Hypothalamus (tissue), 51 donors: ENCODE measurements at places on chromosomes 3 and 15.

DNA sequence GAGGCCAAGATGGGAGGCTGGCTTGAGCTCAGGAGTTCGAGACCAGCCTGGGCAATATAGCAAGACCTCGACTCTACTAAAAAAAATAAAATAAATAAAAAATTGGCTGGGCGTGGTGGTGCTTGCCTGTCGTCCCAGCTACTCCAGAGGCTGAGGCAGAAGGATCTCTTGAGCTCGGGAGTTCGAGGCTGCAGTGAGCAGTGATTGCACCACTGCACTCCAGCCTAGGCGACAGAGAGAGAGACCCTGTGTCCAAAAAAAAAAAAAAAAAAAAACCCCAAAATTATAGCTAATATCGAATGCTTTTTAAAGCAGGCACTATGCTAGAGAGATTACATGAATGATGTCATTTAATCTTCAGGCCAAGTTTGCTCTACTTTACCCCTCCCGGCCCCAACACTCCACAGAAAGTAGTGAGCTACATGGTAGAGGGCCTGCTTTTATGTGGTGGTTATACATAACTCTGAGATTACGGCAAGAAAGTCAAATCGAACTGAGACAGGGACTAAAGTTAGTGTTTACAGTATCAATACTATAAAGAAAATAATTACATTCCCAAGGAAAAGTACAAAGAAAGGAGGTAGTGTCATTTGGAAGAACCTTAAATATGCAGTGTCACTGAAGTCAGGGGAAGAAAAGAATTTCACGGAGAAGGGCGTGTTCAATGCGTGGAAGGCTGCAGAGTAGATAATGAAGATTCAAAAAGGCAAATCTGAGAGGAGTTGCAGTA, 1.1 kb downstream of the ADPGK start:
- DNase-seq: no peak

DNA sequence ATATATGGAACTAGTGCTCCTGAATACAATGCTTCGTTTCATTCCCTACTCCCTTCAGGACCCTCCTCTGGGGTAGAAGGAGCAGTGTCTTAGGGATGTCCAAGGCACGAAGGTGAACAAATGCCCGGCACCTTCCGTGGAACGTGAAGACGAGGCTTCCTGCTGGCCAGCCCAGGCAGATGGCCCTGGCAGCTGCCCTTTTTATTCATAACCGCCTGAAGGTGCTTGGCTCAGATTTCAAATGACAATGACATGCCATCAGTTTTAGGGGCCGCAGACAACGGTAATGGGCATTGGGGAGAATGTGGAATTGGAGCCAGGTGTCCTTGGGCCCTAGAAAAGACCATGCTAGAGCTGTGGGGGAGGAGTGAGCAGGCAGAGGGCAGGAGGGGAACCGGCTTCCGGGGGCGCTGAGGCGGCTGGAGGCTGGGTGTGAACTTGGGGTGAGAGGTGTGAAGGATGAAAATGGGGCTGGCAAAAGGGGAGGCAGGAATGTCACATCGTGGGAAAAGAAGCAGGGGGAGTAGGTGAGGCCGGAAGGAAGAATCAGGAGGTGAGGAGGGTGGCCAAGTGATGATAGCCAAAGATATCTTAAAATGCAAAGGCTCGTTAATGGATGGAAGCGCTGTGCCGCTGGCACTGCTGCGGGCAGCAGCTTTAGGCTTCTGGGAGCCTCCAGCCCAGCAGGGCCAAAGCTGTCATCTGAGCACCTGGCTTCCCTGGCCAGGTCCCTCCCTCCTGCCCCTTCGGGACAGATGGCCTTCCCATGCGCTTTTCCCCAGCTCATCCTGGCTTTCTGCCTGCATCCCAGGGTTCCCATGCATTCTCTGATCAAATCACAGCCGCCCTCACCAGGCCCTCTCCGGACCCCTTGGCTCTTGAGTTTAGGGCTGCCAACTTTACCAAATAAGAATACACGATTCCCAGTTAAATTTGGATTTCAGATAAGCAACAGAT, 93.7 kb downstream of the TMEM266 start:
- DNase-seq: no peak

DNA sequence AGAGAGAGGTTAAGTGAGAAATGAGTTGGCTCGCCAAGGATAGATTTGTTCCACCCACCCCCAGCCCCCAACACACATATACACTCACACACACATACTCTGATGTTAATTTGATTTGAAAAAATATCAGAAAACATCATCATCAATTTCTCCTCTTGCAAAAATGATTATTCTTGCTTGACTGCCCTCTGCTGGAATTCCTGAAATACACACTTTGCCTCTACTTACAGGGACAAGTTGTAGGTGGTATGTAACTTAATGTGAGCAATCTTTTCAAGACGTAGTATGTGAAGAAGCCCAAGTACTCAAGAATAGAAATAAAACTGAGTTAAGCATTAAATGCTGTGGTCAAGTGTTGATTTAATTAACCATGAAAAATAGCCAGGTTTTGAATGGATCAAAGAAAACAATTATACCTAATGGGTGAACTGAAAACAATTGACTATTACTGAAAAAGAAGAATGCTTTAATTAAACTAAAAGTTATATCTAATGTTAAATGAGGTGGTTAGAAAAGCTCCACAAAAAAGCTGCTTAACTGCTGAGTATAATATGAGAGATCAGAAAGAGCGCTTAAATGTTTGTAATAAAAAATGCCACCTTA, 46.6 kb upstream of the MDFIC2 start:
- no peak for DNase-seq

DNA sequence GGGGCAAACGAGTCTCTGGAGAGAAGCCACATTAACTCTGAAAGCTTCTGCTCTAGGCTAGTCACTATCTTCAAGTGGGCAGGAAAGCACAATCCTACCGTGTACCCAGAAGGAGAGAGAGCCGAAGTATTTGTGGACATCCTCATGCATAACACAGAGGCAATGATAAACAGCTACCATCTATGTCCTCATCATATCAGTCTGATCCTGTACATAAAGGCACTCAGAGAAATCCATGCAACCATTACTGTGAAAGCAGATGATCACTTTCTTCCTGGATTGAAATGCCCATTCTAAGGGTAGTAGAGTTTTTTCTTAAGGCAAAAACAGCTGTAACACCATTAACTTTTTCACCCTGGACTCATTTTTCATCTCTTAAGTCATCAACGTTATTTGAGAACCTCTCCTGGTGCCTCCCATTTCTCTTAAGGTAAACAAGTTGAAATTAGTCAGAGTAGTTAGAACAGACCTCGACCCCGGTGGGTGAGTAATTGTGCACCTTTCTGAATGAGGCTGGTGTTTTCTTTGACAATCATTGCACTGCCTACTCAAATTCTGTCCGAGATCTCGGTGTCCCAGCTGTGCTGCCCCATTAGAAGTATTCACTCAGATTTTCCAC, 327.4 kb downstream of the SHQ1 start:
- DNase-seq: no peak

GRCh38 chr3:129021140-129021551, 20.0 kb downstream of the EFCC1 start:
- DNase-seq: no peak

- no peak for DNase-seq
Observed at GRCh38 chr15:69100821-69101220, 59.6 kb upstream of the GLCE start.

GRCh38 chr15:36218322-36218721, 361.1 kb upstream of the CDIN1 start:
- no peak for DNase-seq

DNA sequence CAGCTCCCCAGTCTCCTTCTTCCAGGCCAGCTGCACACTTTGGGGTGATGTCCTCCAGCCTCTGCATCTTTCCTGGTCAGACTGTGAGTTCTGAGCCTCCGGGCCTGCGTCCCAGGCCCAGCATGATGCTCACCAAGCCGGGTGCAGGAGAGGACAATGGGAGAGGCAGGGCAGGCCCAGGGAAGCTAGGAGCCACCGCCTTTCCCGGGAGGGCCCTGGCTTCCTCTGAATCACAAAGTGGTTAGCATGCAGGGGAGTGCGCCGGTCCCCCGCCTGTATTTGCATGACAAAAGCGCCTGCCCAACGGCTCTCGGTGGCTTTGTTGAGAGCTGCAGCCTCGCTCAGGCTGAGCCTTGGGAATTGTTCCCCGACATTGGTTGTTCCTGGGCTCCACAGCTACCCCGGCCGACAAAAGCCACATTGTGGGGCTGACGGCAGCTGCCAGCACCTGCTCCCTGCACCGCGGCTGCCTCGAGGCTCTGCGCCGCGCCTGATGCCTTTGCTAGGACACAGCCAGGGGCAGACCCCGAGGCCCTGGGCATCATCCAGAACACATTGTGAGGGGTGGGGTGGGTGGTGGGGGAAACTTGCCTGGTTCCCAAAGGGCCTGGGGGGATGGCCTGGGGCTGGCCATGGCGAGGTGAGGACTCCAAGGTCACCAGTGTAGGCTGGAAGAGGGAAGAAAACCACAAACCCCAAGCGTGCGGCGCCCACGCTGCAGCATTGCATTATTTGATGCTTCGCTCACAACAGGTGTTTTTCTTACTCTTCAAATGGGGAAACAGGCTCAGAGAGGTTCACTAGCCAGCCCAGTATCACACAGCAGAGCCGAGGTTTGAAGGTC, 20.0 kb upstream of the KLF13 start:
- DNase-seq: peak; percentile 59

DNA sequence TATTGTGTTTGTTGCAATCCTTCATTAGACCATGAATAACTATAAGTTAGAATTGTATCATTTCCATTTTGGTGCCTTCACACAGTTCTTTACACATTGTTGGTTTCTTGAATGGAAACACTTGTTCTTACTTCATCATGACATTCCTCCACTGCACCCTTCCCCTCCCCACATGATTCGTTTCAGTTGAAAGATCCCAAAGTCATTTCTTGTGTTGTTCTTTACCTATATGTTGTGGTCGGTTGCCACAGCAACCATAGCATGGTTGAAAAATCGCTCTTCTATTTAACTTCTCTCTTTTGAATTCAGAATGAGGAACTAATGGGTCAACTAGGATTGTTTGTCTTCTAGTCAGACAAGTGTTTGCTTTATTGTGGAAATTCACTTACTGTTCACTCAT, 103.3 kb downstream of the IL1RAP start:
- no peak for DNase-seq

DNA sequence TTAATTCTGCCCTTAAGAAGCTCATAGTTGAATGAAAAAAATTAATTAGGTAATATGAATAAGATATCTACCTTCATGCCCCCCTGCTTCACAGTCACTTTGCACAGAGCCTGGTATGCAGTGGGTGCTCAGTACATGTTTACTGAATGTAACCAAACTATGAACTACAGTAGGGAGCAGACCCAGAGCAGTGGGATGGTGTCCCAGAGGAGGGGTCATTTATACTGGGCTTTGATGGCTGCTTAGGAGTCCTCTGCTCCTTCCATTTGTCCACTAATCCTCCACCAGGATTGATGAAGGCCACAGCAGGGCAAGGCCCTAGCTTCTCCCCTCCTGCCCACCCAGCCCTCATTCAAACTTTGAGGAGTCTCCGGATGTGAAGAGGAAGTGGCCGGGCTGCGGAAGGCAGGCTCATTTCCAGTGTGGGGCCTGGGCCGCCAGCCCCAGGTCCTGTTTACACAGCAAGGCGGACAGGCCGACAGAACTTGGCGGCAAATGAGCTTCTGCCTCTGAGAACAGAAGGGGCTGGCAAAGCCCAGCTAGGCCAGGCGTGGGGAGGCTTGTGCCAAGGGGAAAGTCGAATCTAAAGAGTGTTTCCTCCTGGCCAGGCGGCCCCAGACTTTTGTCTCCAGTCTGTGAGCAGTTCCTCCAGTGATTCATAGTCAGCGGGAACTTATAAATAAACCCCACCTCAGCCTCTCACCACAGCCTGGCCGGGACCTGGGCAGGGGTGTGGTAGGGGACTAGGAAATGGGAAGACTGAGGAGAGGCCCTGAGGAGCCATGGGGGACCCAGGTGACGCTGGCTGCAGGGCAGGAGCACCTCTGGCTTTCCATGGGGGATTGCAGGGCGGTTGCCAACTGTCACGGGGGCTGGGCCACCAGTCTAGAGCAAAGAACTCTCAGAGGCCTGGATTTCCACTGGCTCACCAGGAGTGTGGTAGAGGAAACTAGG, 51.6 kb upstream of the LCTL start:
- DNase-seq: peak; percentile 72

- DNase-seq: no peak
Observed at GRCh38 chr3:122063908-122064307, 8.7 kb downstream of the CD86 start.

- no peak for DNase-seq
Observed at GRCh38 chr3:121995161-121996137, 26.6 kb downstream of the ILDR1 start.

- DNase-seq: no peak
Observed at GRCh38 chr15:42939841-42940240, 19.3 kb upstream of the TTBK2 start.

GRCh38 chr3:156723182-156723619, 48.8 kb downstream of the TIPARP start:
- no peak for DNase-seq

DNA sequence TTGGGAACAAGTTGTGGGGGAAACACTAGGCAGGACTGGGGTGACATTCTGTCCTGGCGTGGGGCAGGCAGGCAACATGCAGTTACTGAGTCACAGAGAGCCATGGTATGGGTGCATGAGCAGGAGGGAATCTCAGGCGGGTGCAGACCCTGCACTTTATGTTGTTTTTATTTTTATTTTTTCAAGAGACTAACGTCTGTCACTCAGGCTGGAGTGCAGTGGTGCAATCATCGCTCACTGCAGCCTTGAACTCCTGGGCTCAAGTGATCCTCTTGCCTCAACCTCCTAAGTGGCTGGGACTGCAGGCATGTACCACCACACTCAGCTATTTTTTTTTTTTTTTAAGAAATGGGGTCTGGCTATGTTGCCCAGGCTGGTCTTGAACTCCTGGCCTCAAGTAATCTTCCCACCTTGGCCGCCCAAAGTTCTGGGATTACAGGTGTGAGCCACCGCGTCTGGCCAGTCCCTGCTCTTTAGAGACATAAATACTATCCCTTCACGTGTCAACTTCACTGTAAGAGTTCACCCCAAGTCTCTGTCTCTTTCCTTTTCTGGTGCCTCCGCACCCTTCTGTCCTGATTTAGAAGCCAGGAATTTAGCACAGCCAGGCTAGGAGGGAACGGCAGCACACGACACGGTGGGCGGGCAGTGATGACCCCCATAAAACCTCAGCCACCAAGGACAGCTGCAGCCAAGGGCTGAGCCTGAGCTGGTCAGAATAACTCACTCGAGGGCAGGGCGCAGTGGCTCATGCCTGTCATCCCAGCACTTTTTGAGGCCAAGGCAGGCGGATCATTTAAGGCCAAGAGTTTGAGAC, 72.8 kb upstream of the IQSEC1 start:
- DNase-seq: no peak

DNA sequence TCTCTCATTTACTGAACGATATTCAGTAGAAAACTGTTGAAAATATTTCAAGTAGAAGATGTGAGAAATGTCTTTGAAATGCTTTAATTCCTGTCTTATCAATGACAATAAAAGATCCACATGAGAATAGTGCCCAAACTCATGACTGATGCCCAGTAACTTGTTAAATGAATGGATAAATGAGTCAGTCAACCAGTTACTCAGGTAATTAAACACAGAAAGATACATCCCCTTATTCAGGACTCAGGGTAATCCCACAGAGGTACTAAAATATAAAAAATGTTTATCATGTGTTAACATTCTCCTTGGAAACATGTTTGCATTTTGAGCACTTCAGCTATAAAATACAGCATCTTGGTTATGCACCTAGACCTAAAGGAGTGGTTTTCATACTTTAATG, 169.5 kb downstream of the MBNL1 start:
- no peak for DNase-seq
